Cerebellar nuclear complex (tissue), 1 donor: ENCODE measurements at places on chromosomes 16 and 17.
A peak's percentile ranks its signal among the peaks of the same experiment; 100 is the strongest.

- DNase-seq = peak; percentile 16
These were observed 27.3 kb downstream of the TBC1D16 start for GRCh38 chr17:80008383-80008840.

- DNase-seq = no peak
These were observed 134.9 kb downstream of the MSI2 start for GRCh38 chr17:57391076-57391825.

DNA sequence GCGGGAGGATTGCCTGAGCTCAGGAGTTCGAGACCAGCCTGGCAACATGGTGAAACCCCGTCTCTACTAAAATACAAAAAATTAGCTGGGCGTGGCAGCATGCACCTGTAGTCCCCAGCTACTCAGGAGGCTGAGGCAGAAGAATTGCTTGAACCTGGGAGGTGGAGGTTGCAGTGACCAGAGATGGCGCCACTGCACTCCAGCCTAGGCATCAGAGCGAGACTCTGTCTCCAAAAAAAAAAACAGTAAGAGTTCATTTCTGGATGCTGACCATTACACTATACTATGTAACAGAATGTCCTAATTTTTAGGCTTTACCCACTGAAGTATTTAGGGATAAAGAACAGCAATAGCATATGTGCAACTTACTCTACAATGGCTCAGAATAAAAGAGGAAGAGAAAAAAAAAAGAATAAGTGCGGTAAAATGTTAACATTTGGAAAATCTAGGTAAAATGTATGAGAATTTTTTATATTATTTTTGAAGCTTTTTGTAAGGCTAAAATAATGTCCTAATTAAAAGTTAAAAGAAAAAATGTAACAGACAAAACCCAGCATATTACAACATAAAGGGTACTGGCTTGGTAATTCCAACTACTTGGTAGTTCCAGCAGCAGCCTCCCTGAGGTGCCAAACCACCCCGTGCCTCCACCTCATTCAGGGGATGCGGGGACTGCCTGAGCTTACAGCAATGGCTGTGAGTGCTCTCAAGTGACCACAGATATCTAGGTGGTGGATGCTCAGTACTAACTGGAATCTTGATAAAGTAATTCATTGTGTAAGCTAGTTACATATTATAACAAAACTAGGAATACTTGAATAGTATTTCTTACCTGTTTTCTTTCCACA is 10.9 kb downstream of the COPS3 start:
- DNase-seq = no peak

DNA sequence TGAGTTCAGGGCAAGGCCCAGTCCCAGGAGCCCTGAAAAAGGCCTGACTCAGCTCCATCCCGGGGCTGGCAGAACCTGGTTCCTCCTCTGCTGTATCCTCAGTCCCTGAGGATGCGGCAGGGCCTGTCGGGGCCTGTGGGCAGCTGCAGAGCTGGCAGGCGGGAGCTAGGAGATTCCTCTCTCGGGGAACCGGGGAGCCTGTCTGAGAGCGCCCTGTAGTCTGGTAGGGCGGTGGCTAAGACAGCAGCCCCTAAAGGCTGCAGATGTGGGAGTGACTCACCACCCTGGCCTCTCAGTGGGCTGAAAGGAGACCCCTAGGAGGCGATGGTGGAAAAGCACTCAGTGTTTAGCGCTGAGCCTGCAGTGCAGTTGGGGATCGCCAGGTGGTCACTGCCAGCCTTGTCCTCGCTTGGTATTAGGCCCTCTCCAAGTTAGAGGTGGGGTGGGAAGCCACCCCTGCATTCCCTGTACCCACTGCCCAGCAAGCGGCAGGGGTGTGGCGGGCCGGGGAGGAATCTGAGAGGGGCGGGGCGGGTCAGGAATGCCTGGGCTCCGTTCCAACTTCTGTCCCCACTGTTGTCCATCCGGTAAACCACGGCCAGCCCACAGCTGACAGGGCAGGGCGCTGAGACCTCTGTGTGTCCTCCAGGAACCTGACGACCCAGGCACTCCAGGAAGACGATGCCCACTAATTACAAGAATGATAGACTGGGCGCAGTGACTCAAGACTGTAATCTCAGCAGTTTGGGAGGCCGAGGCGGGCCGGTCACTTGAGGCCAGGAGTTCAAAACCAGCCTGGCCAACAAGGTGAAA is 29.5 kb upstream of the CDH1 start:
- no peak for DNase-seq

DNA sequence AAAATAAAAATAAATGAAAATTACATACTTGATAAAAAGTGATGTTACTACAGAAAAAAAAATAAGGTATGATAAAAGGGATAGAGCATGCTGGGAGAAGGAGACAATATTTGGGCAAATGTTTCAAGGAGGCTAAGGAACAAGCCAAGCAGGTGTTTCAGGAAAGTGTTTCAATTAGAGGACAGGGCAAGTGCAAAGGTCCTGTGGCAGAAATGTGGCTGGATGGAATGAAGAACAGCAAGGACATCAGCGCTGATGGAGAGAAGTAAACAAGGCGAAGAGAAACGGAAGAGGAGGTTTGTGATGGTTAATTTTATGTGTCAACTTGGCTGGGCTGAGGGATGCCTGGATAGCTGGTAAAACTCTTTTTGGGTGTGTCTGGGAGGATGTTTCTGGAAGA is 331.2 kb upstream of the C16orf82 start:
- DNase-seq = no peak

GRCh38 chr16:67504031-67505021 is 21.0 kb upstream of the AGRP start:
- DNase-seq = no peak

DNA sequence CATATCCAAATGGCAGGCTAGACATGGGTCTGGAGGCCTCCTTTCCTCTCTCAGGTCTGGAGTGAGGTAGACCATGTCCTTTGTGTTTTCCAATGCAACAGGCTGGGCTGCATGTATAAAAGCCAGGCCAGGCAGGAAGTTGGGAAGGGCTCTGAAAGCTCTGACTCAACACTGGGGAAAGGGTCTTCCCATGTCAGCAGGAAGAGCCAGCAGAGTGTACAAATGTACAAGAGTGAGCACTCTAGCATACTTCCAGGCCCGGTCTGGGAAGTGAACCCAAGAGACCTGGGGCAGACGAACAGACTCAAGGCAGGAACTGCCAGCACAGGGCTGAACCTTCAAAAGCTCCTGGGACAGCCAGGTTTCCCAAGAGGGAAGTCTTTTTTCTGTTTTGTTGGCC is 7.0 kb downstream of the ATPAF2 start:
- no peak for DNase-seq

- DNase-seq = no peak
These were observed 27.8 kb downstream of the NUP88 start for GRCh38 chr17:5391678-5392077.

GRCh38 chr17:1494736-1495253 is 2.3 kb upstream of the MYO1C start:
- DNase-seq = no peak

DNA sequence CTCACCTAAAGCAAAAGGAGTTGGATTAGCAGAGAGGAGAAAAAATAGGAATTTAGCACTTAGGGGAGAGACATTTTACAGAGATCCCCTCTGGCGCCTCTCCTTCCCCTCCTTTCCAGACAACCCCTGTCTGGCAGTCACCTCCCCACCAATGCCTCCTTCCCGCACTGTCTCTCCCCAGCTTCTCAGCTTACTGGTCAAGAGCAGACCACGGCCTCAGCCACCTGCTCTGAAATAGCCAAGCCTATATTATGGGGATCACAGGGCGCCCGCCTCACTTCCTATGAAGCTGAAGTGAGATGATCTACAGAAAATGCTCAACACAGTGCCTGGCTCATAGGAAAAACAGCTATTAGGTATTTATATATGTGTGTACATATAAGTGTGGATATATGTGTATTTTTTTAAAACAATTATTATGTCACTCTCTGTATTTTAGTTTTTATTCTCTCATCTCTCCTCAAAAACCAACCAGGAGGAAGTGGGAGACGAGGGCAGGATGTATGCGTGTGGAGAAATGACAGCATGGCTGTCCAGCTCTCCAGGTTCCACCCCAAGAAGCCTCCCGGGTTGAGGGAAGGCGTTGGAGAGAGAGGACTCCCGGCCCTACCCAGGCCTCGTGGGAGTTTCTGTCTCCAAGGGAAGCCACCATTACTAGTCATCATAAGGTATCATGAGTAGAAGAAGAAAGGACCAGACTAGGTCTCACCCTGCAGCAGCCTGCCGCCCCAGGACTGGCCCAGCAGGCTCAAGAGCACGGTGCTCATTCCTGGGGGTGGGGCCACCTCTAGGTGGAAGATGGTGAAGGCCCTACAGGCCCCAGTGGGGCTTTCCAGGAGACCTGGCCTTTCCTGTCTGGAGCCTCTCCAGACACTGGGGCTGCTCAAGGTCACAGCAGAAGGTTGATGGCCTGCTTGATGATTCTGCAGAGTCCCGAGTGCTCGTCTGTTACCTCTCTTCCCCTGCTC is 27.2 kb downstream of the MAP3K14 start:
- DNase-seq = no peak

DNA sequence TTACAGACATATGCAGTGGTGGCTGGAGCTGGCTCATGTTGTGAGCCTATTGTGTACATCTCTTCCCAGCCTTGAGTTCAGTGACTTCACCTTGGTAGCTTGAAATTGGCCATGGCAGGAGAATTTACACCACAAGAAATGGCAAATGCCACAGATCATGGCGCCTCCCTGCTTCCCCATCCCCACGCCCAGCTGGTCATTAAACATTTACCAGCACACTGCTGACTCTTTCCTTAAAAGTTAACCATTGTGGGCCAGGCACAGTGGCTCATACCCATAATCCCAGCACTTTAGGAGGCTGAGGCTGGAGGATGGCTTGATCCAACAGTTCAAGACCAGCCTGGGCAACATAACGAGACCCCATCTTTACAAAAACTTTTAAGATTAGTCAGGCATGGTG is 22.6 kb upstream of the ITGB4 start:
- DNase-seq = no peak

DNA sequence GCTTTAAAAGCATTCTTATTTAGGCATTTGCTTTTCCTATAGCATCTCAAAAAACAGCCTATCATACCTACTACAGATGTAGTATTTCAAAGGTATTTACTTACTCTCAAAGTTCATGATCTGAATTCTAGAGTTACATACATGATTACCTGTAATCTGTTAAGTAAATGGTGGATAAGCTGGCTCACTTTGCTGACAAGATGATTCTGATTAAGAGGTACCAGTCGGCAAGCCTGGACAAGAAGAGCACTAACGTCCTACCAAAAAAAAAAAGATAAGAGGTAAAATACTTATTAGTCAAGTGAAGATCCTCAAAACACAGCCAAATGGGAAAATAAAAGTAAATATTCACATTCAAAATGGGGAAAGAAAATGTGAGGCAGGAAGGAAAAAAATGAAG is 2.7 kb downstream of the HEATR6 start:
- DNase-seq = no peak

DNA sequence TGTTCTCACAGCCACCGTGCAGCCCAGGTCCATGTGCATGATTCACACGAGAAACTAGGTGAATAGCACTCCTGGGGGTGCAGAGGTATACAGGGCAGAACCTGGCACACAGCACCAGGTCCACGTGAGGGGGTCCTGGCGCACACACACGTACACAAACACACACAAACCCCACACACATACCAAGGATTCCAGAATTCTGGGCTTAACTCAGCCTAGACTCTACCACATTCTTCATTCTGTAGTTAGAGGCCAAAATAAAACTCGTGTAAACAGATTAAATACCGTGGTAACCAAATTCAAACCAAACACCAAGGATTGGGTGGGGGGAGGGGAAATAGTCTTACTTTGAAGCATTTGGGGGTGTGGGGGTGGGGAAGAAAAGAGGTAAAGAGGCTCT is 58.5 kb downstream of the XYLT1 start:
- no peak for DNase-seq

DNA sequence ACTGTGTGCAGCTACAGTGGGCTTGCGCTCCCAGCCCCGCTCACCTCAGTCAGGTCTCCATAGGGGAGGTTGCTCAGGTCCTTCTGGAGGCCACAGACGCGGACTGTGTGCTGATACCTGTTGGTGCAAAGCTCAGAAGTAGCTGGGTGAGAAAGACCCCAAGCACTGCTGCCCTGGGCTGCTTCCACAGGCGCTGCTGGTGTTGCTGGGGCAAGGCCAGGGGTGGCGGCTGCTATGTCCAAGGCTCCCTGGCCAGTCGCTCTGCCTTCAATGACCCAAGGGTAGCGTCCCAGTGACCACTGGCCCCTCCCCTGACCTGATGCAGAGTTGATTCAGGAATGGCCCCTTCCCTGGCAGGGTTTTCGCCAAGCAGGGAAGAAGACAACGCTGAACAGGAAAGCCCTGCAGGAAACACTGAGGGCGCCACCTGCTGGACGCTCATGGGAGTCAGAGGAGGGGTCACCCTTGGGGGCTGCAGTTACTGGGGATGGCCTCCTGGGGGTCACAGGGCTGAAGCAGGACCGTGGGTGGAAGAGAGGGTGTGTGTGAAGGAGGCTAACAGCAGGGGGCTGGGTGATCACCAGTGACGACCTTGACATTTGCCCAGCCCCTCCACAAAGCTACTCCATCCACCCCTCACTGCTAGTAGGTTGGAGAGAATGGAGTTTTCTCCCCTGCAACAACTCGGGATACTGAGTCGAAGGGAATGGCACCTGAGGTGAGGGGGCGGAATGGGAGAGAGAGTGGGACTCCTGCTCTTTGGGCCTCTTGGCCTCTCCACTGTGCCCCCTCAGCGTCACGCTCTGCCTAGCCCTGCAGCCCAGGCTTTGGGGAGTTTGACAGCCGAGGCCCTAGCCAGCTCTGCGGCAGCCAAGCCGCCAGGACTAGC is 38.3 kb downstream of the ABCC12 start:
- DNase-seq = no peak

- DNase-seq = no peak
These were observed 472.7 kb upstream of the HSBP1 start for GRCh38 chr16:83335076-83335475.

- no peak for DNase-seq
These were observed 90.8 kb upstream of the TOB1 start for GRCh38 chr17:50956750-50957523.

DNA sequence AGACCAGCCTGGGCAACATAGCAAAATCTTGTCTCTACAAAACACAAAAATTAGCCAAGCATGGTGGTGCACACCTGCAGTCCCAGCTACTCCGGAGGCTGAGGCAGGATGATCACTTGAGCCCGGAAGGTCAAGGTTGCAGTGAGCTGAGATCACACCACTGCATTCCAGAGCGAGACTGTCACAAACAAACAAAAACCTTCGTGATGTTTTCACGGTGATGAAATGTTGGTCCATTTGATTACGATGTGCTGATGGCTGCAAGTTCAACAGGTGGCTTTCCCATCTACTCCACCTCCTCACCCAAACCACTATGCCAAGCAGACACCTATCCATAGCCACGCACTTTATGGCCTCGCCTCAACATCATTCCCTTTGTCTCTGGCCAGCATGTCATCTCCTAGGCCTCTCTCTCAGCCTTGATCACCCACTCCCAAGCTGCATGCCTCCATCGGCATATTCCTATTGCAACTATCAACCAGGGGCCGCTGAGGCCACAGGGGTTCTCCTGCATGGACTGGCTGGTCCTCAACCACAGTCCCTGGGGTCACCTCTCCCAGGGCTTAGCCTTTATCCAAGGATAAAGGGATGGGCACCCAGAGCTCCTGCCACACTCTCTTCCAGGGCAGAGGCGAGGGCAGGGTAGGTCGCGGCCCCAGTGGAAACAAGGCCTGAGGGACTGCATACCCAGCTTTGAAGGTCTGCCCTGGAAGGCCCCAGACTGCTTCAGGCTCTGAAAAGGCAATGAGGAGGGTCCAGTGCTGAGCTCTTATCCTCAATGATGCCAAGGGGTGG is 17.1 kb upstream of the ALOX15B start:
- DNase-seq = no peak

GRCh38 chr17:76331083-76331482 is 22.6 kb downstream of the PRPSAP1 start:
- no peak for DNase-seq

GRCh38 chr16:49341706-49342105 is 31.9 kb upstream of the C16orf78 start:
- DNase-seq = no peak

GRCh38 chr17:18925187-18925586 is 26.8 kb upstream of the SLC5A10 start:
- DNase-seq = no peak
